A549 treated with ZK216348 at 1 μM for 4 hours (cell line): ENCODE measurements at places on chromosomes 1 and 21. TPM values are rescaled to one million over a fixed set of nuclear protein-coding genes. Genes with fewer than 3 reads are reported as not detected.

Gene CREG1
- 71.1 to 103 TPM (median 85.3 TPM) in 5 replicates for total RNA-seq

Gene CGN
- 1.6 to 2.9 TPM (median 2.0 TPM) in 5 replicates for total RNA-seq

Gene TMCC2
- total RNA-seq: 1.7 to 2.4 TPM (median 2.2 TPM) in 5 replicates

Gene PTCH2
- 0.20 to 0.31 TPM (median 0.25 TPM) in 4 of 5 replicates, not detected in the other for total RNA-seq

Gene ADCY10
- 0.02 to 0.40 TPM (median 0.25 TPM) in 4 of 5 replicates, not detected in the other for total RNA-seq

Gene CD1B
- not detected in 5 replicates for total RNA-seq

Gene TBX19
- 0.65 to 0.80 TPM (median 0.73 TPM) in 5 replicates for total RNA-seq

Gene SMAP2
- total RNA-seq: 9.4 to 12.3 TPM (median 9.7 TPM) in 5 replicates

Gene LRRC71
- total RNA-seq: 0.12 to 0.24 TPM (median 0.15 TPM) in 5 replicates

Gene TSPEAR
- total RNA-seq: not detected in 5 replicates

Gene PLCH2
- 0.23 to 0.48 TPM (median 0.25 TPM) in 5 replicates for total RNA-seq

Gene OLFML2B
- total RNA-seq: 0.31 to 1.0 TPM (median 0.41 TPM) in 5 replicates

Gene SFPQ
- total RNA-seq: 188 to 375 TPM (median 230 TPM) in 5 replicates

Gene MARK1
- 0.05 to 0.22 TPM (median 0.09 TPM) in 5 replicates for total RNA-seq

Gene OR2L8
- not detected in 5 replicates for total RNA-seq

Gene OLIG2
- not detected in 5 replicates for total RNA-seq

Gene LCE3B
- not detected in 5 replicates for total RNA-seq

Gene CBR3
- total RNA-seq: 12.1 to 14.0 TPM (median 13.4 TPM) in 5 replicates

Gene TMEM39B
- 6.7 to 12.9 TPM (median 12.0 TPM) in 5 replicates for total RNA-seq

Gene PCP4
- not detected in 5 replicates for total RNA-seq

Gene TACSTD2
- total RNA-seq: 0.10 TPM in 1 of 5 replicates, not detected in the others

Gene KLF18
- 0.05 TPM in 1 of 5 replicates, not detected in the others for total RNA-seq

Gene PKP1
- 0.04 TPM in 1 of 5 replicates, not detected in the others for total RNA-seq

Gene PAFAH2
- 5.5 to 8.8 TPM (median 6.9 TPM) in 5 replicates for total RNA-seq

Gene LHX8
- 0.81 to 1.4 TPM (median 1.2 TPM) in 5 replicates for total RNA-seq

Gene SPATA1
- 0.75 to 2.3 TPM (median 1.1 TPM) in 4 of 5 replicates, not detected in the other for total RNA-seq

Gene UMODL1
- total RNA-seq: not detected in 5 replicates

Gene ELAPOR1
- total RNA-seq: 0.38 to 0.87 TPM (median 0.52 TPM) in 5 replicates

Gene MRPS6
- 41.0 to 50.9 TPM (median 43.1 TPM) in 5 replicates for total RNA-seq

Gene LCK
- not detected in 5 replicates for total RNA-seq

Gene SYCP1
- total RNA-seq: not detected in 5 replicates

Gene CTTNBP2NL
- 4.6 to 10.8 TPM (median 9.0 TPM) in 5 replicates for total RNA-seq

Gene AKNAD1
- 1.0 to 2.7 TPM (median 1.3 TPM) in 5 replicates for total RNA-seq

Gene ZFP69B
- total RNA-seq: 1.5 to 3.0 TPM (median 1.8 TPM) in 5 replicates

Gene KDF1
- total RNA-seq: 0.08 TPM in 2 of 5 replicates, not detected in the others

Gene MCOLN3
- total RNA-seq: 2.4 to 3.9 TPM (median 3.5 TPM) in 5 replicates

Gene FLG2
- not detected in 5 replicates for total RNA-seq

Gene CNIH3
- total RNA-seq: 0.31 to 0.72 TPM (median 0.68 TPM) in 5 replicates

Gene F13B
- 0.14 to 0.38 TPM in 2 of 5 replicates, not detected in the others for total RNA-seq

Gene CAMSAP2
- 15.3 to 25.0 TPM (median 22.8 TPM) in 5 replicates for total RNA-seq

Gene OXCT2
- total RNA-seq: 0.25 to 0.73 TPM (median 0.62 TPM) in 5 replicates
